ENCODE measurements at places on chromosomes 12 and 14.

DNA sequence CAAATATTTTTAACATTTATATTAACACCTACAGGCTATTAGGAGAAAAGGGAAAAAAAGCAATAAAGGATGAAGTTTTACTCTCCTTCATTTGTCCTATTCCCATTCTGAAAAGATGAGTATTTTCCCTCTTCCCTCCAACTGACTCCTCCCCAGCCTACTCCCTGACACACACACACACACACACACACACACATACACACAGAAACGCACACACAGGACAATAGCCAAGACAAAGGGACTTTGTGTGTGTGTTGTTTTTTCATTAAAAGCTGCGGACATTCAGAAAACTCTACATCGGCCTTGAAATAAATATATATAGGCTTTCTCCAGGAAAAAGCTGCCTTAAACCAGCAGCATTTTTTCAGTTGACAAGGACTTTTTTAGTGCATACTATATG lies 74.8 kb downstream of the PRKAB1 start:
- no peak for DNase-seq

- DNase-seq, result no peak
These were observed 104.0 kb upstream of the EIF5 start for GRCh38 chr14:103230021-103230420.

DNA sequence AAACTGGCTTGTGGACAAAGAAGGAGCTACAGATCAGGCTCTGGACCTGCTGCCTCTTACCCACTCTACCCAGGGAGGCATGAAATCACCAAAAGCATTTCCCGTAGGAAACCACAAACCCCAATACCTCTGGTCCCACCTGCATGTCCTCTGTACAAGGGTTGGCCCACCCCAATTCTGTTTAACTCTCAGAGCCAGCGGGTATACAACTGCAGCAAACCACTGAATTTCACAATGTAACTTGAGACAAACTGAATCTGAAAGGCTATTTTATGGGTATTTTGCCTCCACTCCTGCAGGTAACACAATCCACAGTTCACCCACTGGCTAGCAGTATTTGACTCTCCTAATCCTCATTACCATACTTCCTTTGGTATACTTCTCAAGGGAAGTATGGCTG lies 16.5 kb downstream of the SIX1 start:
- DNase-seq, result no peak

- DNase-seq, result no peak
These were observed 6.5 kb downstream of the XRCC3 start for GRCh38 chr14:103708750-103709187.

GRCh38 chr14:93720981-93721483 lies 67.3 kb downstream of the PRIMA1 start:
- no peak for DNase-seq

GRCh38 chr12:63313139-63313538 lies 162.1 kb upstream of the AVPR1A start:
- DNase-seq, result no peak

GRCh38 chr14:66443785-66444184 lies 42.4 kb upstream of the CCDC196 start:
- no peak for DNase-seq

DNA sequence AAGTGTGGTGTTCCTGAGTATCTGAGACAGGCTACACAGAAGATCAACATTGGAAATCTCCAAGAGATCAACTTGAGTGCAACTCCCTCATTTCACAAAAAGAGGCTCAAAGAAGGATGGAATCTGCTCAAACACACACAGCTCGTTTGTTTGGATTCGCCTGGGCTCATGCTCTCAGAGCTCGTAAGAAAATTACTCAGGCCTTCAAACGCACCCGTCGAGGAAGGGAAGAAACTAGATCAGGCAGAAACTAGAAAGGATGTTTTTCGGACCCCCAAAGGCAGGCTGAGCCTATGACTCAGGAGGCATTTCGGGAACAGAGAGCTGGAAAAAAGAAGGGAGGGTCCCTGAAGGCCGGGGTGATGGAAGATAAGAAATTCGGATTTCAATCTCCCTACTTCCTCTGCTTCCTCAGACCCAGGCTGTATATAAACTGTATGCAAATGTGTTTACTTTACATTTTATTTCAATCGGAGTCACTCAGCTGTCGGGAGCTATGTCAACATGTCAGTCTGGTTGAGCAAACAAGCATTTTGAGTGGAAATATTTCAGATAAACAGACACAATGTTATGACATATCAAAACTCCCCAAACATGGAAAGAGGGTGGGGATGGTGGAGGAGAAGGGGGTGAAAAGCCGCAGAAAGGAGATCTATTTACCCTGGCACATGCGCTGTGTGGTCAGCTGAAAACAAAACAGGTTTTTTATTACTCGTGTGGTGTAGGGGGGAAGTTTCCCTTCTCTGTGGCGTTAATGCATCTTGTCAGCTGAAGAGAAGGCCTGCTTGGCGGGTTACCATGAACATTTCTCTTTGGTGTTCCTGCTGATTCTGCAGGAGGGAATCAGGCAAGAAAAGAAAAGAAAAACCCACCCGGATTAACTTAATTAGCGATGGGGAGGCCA lies 129.1 kb upstream of the TBX3 start:
- no peak for DNase-seq

DNA sequence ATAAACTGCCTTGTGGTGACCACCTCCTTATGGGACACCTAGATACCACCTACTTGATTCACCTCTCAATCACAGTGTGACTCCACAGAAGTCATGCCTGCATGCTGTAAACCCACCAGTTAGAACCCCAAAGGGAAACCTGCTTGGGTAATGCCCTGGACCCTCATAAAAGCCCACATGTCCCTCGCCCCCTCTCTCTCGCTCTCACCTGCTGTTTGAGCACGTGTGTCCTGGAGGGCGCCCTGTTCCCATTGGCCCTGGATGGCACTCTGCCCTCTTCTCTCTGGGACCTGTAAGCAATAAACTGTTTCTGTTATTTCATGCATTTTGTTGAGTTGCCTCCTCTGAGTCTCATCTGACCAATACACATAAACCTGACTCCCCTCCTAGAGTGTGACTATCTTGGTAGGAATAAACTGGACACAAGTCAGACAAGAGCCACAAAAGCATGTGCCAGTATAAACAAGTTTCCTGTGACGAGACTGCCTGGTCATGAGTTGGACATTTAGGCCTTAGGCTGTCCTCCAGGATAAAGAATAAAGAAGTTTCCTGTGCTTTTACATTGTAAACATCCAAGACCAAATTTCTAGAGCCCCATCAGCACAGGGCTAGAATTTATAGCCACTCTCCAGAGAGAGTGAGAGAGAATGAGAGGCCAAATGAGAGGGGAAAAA lies 8.6 kb downstream of the IFI27L2 start:
- peak; percentile 12 for DNase-seq

- peak; percentile 66 for DNase-seq
These were observed at the start of gene HCAR1 for GRCh38 chr12:122730215-122731014. Gene HCAR1, minus strand, starts transcription at chr12:122730844. Its CDS starts 505 bp downstream, at chr12:122730339.

- DNase-seq, result no peak
These were observed 1.2 kb downstream of the FUT8 start for GRCh38 chr14:65413739-65414045.

GRCh38 chr12:122067966-122068365 lies 10.6 kb upstream of the MLXIP start:
- DNase-seq, result peak; percentile 56

GRCh38 chr14:22623047-22623446 lies 21.1 kb downstream of the OR6J1 start:
- DNase-seq, result no peak

DNA sequence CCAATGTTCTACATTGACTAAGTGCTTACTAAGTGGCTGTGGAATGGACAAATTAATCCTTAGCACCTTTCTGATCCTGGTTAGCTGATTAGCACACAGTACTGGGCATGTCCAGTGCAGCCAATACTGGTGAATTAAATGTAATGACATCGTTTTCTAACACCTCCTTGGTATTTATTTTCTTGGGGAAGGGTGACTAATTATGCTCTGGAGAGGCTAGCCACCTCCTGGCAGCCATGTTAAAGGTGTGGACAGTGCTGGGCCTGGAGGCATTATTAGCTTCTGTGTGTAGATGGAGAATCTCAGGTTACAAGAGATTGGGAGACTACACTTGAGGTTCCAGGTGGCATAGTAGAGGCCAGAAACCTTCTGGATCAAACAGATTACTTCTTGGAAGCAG lies 230.9 kb upstream of the DDHD1 start:
- no peak for DNase-seq

DNA sequence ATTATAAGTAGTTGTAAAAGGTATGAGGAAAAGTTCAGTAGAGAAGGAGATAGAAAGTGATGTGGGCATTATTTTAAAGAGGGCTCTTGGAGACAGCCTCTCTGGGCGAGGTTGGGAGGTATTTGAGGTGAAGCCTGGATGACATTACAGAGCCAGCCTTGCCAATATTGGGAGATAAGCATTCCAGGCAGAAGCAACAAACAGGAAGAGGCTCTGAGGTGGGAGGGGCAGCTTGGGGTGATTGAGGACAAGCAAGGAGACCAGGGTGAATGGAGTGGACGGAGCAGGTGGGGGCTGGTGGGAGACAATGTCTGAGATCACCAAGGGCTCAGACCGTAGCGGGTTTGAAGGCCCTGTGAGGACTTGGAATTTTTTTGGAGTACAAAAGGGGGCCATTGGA lies 87.3 kb downstream of the DYRK2 start:
- no peak for DNase-seq
